Non-pigmented ciliary epithelial cell (primary cell): ENCODE measurements at places on chromosomes 1 and 21.

DNA sequence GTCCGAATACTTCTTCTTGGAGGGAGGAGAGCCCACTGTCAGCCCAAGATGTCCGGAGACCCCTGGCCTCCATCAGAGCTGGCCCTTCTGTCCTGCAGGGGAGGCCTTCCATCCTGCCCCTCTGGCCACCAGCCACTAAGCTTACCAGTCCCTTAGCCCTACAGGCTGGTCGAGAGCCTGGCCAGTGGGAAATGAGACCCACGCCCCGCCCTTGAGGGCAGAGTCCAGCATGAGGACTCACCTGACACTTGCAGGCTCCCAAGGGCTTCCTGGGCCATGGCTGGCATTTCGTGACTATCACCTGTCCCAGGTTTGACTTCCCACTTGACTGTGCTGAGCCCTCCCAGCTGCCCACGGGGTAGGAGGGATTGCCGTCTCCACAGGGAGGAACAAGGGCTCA is 361.8 kb upstream of the VAMP3 start:
- no peak for DNase-seq

GRCh38 chr1:68633141-68633919 is 136.4 kb upstream of the DEPDC1 start:
- no peak for DNase-seq

- DNase-seq, result no peak
Observed at GRCh38 chr1:79310609-79311008, 304.1 kb upstream of the ADGRL4 start.

GRCh38 chr1:77900687-77901293 is 12.4 kb downstream of the NEXN start:
- peak; percentile 19 for DNase-seq

DNA sequence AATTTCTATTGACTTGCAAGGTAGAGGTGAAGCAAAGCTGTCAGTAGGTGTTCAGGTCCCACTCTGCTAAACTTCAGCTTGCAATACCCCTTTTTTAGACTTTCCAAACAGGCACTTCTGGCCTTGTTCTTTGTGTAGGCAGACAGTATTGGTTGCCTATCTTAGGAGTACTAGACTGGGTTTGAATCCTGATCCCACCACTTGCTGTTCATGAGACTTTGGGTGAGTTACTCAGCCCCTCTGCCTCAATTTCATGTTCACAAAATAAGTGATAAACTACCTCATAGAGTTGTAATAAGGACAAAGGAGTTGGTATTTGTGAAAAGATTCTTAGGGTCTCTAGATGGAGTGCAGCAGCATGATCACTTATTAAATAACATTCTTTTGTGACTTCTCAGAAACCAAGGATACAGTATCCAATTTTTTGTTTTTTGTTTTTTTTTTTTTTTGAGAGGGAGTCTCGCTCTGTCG is 5.2 kb downstream of the RCC1 start:
- no peak for DNase-seq

- DNase-seq, result no peak
Observed at GRCh38 chr21:38909109-38909508, 103.4 kb downstream of the ETS2 start.

DNA sequence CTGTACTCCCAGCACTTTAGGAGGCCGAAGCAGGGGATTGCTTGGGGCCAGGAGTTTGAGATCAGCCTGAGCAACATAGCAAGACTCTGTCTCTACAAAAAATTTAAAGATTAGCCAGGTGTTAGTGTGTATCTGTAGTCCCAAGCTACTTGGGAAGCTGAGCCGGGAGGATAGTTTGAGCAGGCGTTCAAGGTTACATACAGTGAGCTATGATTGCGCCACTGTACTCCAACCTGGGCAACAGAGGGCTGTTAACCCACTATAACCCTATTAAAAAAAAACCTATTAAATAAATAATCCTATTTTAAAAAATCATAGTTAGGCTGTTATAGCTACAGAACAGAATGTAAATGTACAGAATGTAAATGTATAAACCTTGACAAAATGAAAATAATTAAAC is 2.2 kb downstream of the MIS18A start:
- no peak for DNase-seq

DNA sequence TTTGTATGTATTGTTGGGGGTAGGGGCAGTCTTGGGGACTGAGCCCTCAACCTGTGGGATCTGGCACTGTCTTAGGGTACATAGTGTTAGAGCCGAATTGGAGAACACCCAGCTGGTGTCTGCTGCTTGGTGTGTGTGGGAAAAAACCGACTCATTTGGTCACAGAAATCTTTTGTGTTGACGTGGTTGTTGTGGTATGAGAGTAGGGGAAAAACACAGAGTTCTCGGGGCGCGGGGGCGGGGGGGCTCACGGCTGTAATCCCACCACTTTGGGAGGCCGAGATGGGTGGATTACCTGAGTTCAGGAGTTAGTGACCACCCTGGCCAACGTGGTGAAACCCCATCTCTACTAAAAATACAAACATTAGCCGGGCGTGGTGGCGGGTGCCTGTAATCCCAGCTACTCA is 15.3 kb upstream of the SRSF10 start:
- DNase-seq, result no peak

- no peak for DNase-seq
Observed at GRCh38 chr21:29194342-29194741, 63.9 kb downstream of the MAP3K7CL start.

- no peak for DNase-seq
Observed at GRCh38 chr1:156476501-156477298, 23.9 kb downstream of the MEF2D start.

GRCh38 chr21:24418671-24419070 is 1188.6 kb downstream of the MRPL39 start:
- DNase-seq, result no peak

DNA sequence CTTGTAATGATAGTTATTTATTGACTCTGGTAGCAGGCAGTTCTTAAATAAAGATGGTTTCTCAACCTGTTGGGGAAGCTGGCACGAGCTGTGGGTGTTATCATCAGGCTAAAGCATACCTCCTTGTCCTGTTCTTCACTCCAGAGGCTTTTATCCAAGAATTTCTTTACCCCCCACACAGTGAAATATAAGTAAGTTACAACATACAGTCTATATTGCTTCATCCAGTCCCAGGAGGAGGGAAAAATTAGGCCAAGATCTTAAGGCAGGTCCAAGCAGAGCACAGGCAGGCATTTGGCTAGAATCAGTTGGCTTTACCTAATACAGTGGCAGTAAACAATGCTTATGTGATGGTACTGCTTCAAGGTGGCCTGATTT is 6.3 kb downstream of the TMEM81 start:
- DNase-seq, result no peak

DNA sequence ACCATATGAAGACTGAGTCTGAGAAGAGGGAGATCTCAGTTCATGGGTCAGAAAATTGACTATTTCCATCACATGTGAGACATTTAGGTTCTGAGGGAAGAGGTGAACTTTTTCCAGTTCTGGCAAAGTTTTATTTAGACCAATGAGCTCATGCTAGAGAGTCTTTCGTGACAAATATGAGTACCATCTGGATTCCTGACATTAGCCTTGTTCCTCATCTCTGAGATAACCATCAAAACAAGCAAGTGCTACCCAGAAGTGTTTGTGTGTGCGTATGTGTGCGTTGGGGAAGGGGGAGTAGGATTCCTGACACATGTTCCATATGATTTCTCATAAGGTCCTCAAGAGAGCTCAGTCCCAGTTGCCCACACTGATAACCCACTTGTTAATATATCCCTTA is 120.6 kb downstream of the FASLG start:
- DNase-seq, result no peak

DNA sequence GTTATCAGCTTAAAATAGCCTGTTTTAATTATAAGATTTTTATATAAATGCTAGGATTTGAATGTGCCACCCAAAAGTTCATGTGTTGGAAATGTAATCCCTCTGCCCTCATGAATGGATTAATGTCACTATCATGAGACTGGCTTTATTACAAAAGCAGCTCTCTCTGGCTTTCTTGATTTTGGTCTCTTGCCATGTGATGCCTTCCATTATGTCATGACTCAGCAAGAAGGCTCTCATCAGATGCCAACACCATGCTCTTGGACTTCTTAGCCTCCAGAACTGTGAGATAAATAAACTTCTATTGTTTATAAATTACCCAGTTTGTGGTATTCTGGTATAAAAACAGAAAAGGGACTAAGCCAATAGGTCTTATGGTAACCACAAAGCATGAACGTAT is 6.9 kb upstream of the PRSS38 start:
- no peak for DNase-seq

GRCh38 chr1:116508984-116509980 is 61.5 kb downstream of the CD58 start:
- no peak for DNase-seq

- DNase-seq, result no peak
Observed at GRCh38 chr1:66764994-66765578, 12.8 kb downstream of the DYNLT5 start.

- DNase-seq, result no peak
Observed at GRCh38 chr1:239044829-239045228, 341.5 kb upstream of the CHRM3 start.

DNA sequence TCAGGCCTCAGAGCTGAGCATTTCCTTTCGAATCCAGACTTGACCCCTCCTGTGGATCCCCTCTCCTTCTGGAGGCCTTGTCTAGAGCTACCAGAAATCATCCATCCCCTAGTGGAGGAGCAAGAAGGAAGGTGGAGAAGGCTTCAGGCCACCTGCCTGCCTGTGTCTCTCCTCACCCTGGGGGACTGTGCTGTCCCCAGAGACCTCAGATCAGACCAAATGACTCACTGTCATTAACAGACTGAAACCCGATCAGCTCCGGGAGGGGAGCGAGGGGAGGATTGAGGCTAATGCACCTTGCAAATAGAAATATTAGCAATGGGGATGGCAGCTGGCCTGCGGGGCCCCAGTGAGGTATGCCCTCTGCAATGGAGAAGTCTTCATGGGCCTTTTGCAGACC is 2.1 kb downstream of the MYBPH start:
- no peak for DNase-seq

DNA sequence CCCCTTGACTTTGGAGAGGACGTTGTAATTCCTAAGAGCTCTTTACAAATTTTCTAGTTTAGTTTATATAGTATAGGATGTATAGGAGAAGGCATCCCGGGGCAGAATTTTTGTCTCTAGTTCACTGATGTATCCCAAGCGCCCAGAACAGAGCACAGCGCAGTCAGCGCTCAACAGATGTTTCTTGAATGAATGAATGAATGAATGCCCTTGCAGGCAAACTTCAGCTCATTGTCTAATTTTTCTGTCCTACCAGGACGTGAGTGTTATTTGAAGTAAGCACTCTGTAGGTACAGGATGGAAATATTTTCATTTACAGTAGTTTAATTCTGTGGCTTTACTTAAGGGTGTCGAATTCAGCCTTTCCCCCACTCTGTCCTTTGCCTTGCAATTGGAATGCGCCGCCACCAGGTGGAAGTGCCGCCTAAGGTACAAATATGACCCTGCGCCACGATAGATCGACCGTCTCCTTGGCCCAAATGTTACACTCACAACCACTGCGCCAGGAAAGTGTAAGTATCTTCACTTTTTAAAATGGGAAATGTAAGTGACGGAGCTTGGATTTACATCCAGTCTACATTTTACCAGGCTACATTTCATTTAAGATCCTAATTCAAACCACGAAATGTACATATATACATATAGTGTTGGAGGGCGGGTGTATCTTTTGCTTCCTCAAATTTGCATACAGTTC is 910 bp upstream of the MRPL39 start:
- peak; percentile 62 for DNase-seq

- DNase-seq, result no peak
Observed at GRCh38 chr1:116314305-116314919, 58.6 kb upstream of the ATP1A1 start.

GRCh38 chr1:52683367-52683940 is 14.7 kb downstream of the COA7 start:
- DNase-seq, result no peak

DNA sequence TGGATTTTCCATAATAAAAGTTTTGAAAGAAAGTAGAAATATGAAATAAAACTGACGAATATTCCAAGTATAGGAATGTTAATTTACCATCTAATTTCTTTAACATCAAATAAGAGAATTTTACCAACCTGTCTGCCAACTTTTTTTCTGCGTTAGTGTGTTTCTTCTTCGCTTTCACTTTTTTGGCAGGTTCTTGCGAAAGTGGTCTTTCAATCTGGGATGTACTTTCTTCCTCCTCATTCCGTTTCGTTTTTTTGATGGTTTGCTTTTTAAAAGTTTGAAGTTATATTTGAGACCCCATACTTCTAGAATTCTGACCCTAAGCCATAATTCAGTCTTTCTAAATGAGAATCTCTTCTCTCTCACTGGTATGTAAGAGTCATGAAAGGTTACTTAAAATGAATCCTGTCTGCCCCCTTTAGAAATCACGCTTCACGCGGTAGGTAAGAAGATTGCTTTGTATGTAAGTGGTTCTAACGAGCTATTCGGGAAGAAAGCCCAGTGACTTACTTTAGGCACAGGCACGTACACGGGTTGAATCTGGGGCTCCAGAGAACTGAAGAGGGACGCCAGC is 580 bp downstream of the RBM34 start:
- DNase-seq, result peak; percentile 27

- DNase-seq, result no peak
Observed at GRCh38 chr1:45722809-45723208, 27.6 kb downstream of the IPP start.

DNA sequence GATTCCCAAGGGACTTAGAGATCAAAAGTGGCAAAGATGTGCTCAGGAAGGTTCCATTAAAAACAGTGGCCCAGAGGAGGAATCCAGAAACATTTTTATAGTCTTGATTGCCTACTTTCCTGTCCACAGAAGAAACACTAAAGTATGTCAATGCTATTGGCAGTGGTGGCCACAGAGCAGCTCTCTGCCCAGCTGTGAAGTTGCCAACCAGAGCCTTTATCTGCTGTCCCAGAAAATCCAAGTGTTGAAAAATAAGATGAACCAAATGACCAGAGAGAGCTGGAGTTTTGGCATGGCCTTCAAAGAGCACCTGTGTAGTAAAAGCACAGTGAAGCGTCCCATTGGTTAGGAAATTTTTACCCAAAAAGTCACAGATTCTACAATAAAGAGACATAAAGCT is 181.2 kb downstream of the TGFBR3 start:
- DNase-seq, result no peak

DNA sequence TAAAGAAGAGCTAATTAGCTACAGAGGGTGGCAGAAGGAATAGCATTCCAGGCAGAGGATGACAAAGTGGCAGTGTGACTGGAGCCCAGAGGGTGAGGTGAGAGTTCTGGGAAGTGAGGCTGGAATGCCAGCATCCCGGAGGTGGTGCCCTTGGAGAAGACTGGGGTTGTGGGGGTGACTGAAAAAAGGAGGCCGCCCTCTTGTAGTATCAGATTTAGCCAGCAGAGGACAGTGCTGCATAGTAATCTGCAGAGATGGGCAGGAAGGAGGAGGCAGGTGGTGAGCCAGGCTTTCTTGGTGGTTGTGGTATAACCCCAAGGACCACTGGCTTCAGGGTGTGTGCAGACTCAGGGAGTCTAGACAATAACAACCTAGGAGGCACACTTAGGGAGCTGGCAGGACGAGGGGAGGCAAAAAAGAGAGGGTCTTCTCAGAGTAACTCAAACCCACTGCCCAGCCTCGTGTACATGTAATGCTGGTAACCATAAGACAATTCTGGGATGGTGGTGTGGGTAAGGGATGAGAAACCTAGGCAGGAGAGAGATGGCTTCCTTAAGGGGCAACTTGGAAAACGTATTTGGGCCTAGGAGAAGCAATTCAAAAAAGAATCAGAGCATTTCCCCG is 30.5 kb downstream of the MROH7 start:
- DNase-seq, result peak; percentile 14
